ENCODE measurements at places on chromosomes 1 and 21.

DNA sequence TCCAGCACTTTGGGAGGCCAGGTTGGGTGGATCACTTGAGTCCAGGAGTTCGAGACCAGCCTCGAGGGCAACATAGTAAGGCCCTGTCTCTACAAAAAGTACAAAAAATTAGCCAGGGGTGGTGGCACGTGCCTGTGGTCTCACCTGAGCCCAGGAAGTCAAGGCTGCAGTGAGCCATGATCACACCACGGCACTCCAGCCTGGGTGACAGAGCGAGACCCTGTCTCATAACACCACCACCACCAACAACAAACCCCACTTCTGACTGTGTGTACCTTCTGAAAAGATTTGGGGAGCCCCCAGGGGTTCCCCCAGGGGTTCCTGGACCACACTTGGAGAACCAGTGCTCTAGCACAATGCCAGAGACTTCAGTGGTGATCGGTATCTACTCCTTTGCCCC is 29.9 kb downstream of the NUAK2 start:
- DNase-seq = no peak

DNA sequence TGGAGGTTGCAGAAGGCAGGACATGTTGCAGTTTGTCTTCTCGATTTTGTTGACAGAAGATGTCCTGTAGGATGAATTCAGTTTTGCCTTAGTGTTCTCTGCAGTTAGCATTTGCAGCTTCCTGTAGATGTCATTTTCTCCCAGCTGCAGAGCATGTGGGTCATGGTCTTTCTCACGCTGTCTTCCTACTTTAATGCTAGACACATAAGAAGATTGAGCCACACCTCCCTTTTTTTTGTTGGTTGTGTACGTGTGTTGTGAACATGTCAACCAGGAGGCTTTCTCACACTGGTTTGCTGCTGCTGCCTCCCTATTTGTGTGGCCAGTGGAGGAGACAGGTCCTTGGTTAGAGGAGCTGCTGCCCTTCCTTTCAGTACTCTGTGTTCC is 110.7 kb downstream of the VPS13D start:
- DNase-seq = no peak

- no peak for DNase-seq
Observed at GRCh38 chr1:159980786-159981185, 26.7 kb upstream of the SLAMF9 start.

DNA sequence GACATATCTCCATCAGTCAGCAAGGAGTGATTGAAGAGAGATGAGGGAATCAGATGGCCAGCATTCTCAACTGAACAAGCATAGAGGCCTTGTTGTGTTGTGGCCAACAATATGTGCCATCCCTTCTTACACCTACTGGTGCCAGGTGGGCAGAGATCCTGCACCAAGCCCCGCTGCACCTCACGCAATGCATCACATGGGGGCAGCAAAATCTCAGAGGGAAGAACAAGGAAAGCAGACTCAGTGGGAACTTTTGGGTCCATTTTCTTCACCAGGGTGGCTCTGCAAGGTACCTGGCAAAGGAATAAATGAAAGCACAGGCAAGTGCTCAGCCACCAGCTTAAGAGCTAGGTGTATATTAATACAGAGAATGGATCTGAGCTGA is 33.2 kb downstream of the HSD3B2 start:
- DNase-seq = no peak

GRCh38 chr1:91885213-91885715 is 687 bp downstream of the TGFBR3 start:
- DNase-seq = no peak

DNA sequence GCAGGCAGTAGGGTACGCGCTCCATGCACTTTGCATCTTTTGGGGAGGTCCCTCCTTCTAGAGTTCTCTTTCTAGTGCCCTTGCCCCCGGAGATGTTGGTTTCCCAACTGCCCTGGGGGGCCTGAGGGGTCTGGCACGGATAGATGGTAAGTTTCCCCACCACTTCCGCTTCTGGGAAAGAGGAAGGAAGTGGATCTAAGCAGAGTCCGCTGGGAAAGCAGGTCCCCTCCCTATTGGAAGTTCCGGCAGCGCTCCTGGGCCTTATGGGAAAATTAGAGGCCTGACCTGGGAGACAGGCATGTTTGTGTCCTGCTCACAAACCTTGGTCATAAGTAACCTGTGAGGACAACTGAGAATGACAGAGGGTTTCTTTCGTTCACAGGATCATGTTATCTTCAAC is 274.4 kb downstream of the RPS6KC1 start:
- no peak for DNase-seq

DNA sequence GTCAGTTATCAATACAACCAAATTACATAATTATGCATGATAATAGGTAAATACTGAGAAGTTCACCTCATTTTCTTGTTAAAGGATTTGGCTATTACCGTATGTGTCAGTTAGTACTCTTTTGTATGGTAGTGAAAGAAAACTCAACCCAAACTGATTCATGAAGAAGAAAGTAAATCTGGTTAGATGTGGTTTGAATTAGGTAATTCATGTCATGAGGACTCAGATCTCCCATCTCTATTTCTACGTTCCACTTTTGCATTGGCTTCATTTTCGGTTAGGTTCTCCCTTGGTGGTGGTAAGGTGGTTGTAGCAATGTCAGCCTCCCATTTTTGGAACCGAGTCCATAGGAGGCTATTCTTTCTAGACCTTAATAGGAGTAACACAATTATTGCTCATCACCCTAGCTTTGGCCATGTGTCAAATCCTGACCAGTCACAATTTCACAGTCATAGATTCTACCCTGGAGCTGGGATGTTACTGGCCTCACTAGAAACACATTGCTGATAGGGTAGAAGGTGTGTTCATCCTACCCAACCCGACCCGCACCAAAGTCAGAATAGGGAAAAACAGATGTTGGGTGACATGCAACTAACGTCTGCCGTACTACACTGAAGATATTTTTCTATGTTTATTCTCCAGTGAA is 97.6 kb downstream of the OSBPL9 start:
- DNase-seq = no peak

GRCh38 chr1:210558302-210558701 is 229.6 kb downstream of the HHAT start:
- no peak for DNase-seq

- DNase-seq = no peak
Observed at GRCh38 chr1:185406006-185406690, 89.1 kb upstream of the IVNS1ABP start.

DNA sequence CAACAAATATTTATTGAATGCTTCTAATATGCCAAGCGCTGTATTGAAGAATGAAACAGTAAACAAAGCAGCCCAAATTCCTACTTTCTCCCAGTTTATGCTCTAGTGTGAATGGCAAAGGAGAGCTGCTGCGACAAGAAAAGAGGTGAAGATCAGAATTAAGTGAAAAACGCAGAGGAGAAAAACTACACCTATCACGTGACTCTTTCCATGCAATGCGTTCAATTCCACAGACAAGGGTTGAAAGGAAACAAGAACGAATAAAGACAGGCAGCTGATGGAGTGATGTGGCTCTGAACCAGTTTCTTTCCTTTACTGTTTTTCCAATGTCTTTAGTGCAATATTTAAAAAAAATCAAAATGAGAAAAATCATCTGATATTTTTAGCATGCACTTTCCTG is 23.6 kb downstream of the MT1HL1 start:
- DNase-seq = no peak
